ENCODE measurements at places on chromosomes 1 and 21.
A peak's percentile ranks its signal among the peaks of the same experiment; 100 is the strongest.

DNA sequence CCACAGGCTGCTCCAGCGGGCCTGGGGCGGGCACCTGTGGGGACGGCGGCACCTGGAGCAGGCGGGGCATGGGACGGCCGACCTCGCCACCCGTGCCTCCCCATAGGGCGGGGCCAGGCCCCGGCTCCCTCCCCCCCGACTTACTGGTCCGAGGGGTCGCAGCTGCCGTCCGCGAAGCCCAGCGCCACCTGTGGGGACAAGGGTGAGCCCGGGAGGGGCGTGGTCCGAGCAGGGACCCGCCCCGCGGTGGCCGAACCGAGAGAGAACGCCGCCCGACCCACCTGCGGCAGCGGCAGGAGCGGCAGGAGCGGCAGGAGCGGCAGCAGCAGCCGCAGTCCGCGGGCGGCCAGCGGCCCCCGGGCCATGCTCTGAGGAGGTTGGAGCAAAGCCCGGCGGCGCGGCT lies at the start of gene TMEM52:
TSS of gene TMEM52 (minus strand) at position 379 of the 403 bp plus-strand sequence. CDS start at position 365, 14 bp downstream.
- no peak for DNase-seq

DNA sequence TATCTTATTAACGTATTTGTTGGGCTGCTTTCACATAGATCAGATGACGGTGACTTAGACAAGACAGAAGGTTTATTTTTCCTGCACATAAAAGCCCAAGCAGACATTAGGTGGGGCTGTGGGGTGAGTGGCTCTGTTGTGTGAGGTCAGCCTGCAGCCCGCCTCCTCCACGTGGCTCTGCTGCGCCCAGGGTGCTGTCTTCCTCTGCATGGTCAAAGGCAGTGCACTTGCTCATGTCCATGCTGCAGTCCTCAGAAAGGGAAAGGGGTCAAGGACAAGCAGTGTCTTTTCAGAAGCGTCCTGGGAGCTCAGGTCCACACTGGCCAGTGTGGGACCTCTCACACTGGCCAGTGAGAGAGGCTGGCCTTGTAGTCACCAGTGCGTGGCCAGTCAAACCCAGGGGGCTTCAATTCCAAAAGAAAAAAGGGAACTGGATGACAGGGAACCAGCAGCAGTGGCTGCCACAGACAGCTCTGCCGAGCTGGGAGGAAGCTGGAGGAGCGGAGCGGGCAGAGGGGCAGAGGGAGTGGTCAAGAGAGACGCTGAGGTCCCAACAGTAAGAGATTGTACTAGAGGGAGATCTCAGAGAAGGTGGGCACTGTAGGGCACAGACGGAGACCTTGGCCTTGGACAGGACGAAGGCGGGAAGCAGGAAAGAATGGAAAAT lies 35.9 kb upstream of the SLC45A1 start:
- no peak for DNase-seq

GRCh38 chr1:29259802-29260441 lies 23.6 kb downstream of the PTPRU start:
- no peak for DNase-seq

DNA sequence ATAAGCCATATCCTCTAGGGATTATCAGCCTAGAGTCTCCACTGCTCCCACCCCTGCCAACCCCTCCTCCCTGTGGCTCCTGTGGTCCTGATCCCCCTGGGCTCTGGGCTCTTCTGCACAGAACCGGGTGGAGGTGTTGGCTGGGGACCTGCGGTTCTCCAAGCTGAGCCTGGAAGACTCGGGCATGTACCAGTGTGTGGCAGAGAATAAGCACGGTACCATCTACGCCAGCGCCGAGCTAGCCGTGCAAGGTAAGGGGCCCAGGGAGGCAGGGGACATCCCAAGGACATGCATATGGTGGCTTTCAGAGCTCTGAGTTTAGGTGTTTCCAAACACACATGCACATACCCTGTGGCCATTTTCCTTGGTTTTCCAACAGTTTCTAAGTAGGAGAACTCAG lies 19.3 kb downstream of the CNTN2 start:
- DNase-seq = no peak

DNA sequence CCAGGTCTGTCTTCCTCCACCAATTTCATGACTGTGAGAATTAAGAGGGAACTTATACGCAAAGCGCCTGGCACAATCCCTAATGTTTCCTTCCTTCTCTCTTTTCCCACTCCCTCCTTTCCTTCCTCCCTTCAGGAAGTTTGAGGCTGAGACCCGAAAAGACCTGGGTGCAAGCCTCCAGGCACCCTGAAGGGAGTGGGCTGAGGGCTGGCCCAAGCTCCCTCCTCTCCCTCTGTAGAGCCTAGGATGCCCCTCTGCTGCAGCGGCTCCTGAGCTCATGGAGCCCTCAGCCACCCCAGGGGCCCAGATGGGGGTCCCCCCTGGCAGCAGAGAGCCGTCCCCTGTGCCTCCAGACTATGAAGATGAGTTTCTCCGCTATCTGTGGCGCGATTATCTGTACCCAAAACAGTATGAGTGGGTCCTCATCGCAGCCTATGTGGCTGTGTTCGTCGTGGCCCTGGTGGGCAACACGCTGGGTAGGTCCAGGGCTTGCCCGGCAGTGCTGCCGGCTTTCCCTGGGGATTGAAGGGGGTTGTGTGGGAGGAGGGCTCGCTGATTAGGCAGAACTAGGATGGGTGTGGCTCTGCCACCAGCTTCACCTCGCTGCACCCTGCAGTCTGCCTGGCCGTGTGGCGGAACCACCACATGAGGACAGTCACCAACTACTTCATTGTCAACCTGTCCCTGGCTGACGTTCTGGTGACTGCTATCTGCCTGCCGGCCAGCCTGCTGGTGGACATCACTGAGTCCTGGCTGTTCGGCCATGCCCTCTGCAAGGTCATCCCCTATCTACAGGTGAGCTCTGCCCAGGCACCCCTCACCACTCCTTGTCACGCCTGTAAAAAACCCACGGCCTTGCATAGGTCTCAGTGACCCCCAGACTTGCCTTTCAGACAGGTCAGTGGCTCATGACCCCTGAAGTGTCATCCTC lies 1.7 kb downstream of the HCRTR1 start:
- no peak for DNase-seq

DNA sequence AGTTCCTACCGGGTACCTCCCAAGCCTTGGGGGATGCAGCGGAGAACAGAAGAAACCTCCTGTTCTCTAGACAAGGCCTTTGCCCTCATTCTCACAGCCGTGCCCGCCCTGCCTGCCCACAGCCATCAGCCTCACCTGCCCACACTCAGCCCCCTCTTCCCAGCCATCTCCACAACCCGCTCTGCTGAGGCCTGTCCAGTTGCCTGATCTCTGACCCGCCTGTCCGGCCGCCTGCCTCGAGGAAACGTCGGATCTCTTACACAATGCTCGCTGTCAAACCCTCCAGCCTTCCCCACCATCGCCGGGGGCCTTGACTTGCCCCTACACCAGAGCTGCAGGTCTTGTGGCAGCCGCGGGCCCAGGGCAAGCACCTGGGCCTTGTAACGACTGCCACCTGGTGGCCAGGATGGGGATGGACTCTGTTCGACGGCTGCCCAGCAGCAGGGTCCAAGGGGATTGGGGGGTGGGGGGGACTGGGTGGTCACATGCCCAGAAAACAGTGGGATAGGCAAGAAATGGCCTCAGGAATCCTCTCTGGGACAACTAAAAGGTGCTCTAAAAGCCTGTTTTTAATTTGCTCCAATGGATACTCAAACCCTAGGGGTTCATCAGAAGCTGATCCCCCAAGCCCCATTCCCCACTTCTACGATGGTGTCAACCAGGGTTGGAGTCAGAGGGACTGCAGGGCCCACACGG lies 31.0 kb downstream of the SLC45A1 start:
- DNase-seq = peak; percentile 86

DNA sequence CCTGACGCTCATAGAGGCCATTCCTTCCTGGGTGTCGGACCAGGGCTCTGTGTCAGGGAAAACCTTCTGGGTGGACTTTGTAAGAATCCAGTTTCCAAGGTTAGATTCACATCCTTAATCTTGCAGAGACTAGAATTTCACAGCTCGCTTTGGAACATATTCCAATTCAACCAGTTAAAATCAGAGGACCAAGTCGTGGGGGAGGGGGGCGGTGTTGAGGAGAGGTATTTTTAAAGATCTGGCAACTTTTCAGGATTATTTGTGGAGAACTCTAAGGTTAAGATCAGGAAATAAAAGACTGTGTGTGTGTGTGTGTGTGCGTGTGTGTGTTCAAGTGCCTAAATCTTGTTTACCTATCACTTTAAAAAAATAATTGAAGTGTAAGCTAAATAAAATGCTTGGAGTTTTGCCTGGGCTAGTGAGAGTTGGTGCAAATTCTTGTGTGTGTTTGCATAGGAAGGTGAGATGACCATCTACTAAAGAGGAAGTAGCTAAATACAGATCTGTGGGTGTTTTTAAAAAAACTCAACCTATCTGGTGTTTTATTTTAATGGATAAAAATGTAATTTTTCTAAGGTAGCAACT lies 21.8 kb downstream of the TENT5C start:
- DNase-seq = no peak

DNA sequence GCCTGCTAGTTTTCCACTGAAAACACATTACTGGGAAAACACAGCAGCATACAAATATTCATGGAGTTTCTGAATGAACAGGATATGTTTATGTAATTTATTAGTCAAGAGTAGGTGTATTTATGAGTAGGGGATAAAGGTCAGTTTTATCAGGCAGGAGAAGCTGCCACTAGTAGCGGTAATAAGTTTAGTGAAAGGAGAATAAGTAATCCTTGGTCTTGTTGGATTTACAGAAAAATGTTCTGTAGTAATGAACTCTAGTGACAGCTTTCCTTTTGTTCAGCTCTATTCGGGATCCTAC lies 1.2 kb downstream of the MAST2 start:
- DNase-seq = no peak

GRCh38 chr1:109389638-109390341 lies 7.9 kb downstream of the SORT1 start:
- DNase-seq = no peak

- no peak for DNase-seq
Observed at GRCh38 chr1:248860007-248860406, 1.1 kb upstream of the ZNF692 start.

- no peak for DNase-seq
Observed at GRCh38 chr1:235078480-235079381, 49.9 kb downstream of the TOMM20 start.

DNA sequence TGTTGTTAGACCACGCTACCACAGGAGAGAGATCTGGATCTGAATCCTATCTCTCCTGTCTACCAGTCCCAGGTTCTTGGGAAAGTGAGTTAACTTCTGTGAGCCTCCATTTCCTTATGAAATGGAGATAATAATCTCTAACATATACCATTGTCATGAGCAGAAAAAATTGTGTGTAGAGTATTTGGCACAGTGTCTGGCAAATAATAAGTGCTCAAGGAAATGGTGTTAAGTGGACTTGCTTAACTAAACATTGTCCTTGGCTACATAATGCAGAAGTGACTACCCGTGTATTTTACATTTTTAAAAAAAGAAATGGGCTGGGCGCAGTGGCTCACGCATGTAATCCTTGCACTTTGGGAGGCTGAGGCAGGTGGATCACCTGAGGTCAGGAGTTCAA lies 217.4 kb downstream of the KCNH1 start:
- DNase-seq = no peak

DNA sequence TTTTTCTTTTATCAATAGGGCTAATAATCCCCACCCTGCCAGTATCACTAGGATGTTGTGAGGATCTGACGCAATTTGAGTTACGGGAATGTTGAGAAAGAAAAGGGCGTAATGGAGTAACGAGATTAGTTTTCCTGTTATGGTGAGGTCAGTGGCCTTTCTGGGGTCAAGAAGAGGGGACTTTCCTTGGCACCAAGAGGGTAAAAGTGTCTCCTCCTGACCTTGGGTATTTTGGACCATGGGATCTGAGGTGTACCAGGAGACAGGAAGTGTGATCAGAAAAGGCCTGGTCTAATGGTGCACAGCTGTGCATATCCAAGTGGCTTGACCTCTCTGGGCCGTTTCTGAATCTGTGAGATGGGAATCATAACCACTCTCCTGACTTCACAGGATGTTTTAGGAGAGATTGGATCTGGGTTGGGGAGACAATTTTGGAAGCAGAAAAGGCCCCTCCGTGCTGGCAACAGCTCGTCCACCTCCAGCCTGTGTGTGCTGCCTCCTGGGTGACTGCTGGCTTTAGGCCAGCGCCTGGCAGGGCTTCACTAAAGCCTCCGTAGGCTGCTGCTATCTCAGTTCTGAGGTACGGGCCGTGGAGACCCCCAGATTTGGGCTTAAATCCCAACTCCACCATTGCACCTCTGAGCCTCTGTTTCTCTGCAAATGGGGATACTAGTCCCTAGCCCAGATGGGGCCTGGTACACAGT lies 37.1 kb downstream of the ALPL start:
- no peak for DNase-seq

GRCh38 chr1:59186656-59187055 lies 110.2 kb upstream of the FGGY start:
- no peak for DNase-seq

DNA sequence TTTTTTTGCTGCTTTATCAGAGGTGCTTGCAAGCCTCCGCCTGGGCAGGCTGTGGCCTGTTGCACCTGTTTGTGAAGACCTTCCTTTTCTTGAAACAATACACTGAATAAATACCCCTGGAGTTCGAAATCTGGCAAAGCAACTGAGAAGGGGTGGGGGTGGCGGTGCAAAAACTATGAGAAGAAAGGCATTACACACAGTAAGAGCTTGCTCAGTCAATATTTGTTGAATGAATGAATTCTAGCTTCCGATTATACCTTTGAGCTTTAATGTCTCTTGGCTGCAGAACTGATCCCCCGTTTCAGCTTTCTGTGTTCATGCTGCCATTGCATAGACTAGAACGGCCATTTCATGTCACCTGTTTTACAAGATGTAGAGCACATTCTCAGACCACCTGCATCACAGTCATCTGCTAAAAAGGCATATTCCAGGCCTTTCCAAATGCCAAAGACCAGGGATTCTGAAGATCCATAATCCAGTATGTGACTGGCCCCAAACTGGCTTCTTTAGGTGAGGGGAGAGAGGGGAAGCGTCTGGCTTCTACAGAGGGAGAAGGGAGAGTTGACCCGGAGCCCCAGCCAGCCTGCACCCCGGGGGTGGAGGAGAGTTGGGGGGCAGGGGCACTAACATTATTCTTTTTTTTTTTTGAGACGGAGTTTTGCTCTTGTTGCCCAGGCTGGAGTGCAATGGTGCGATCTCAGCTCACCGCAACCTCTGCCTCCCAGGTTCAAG lies 111.5 kb downstream of the ETS2 start:
- no peak for DNase-seq

DNA sequence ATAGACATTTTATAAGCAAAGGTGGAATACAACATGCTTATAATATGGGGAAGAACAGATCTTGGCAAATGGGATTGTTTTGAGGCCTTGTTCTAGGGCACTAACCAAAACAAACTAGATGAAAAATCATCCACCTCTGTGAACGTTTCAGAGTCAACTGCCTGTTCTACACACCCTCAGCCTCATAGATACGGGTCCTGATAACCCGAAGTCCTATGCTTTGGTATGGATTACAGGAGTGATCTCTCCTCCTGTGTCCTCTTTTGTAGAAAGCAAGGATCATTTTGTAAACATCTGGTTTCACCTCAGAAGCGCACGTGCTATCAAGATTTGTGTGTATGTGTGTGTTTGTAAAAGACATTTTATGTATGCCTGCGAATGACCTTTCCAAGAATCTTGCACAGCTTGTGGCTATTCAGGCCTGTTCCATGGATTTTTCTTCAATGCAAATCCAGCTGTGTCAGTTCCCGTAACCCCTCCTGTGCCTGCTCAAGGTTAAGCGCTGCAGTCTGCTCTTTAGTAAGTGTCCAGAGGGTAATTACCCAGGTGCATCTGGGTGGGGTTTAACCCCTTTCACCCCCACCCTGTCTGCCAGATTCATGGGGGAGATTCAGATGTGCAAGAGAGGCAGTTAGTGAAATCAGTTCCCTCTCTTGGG lies 132.4 kb downstream of the ROR1 start:
- no peak for DNase-seq

Measured in HEK293T (cell line).